RCC 7860 (cell line): ENCODE measurements at places on chromosomes 5 and 9.

- DNase-seq: no peak
Measured at GRCh38 chr5:102660111-102660510, 95.0 kb upstream of the PAM start.

DNA sequence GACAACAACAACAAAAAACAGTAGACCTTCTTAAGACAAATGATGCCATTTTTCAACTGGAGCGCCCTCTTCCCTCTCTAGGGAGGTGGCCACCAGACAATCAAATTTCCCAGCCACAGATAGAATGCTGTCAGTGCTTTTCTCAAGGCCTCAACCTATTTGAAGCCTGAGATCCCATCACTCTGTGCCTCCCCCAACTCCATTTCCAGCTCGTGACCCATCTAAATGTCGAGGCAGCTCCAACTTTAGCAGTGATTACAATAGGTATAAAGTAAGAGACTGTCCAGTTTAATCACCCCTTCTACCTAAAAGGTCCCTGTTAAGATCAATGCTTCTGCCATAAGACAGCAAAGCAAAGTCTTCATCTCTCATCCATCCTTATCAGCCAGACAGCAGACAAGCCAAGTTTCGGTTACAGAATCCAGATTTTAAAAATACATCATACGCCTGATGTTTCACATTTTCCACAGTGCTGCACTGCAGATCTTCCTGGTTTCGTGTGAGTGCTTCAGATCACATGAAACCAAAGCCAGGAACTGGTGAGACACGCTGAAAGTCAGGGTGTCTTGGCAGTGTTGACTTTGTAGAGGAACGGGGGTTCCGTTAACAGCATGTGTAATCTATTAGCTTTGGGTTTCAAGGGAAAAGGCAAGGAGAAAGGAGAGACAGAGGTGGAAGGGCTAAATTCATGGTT, 447.8 kb downstream of the ENC1 start:
- DNase-seq: no peak

DNA sequence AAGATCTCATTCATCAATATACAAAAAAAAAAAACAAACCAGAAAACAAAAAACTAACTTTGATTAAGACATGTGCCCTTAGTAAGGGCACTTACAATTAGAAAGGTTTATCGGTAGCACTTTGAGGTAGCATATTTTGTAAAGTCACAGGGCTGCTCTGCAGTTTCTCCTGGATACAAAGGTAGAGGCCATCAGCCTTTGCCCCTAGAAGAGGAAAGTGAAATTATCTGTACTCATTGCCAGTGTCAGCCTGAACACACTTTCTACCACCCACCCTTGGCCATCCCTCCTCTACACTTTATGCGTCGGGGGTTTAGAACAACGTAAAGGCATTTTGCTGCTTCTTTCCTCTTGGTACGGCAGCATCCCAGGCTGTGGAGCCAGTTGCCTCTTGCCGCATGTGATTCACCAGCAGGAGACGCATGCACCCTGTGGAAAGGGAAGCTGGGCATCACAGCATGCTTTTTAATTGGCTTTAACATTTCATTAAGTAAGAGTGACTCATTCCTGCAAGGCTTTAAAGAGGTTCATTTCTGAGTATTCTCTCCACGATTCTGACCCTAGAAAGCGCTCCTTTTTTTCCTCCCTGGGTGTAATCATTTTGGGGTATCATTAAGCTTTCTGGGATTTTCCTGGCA, 84.6 kb downstream of the CEMIP2 start:
- DNase-seq: no peak

GRCh38 chr5:4196744-4197143, 601.1 kb downstream of the IRX1 start:
- no peak for DNase-seq

DNA sequence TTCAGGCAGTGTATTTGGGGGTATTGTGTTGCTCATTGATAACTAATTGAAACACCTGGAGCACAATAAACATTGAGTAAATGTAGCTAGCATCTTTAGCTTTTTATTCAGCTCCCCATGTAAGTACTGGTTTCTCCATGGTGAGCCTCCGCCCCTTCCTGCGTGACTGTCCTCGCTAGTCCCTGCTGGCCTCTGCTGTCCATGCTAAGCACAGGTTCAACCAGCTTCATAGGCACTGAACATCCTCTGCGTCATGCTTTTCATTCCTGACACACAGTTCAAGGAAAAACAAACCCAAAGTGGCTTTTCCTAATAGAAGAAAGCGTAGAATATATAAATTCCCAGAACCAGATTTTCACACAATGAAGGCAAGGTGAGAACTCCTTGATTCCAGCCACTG, 27.3 kb upstream of the DAP start:
- DNase-seq: no peak

DNA sequence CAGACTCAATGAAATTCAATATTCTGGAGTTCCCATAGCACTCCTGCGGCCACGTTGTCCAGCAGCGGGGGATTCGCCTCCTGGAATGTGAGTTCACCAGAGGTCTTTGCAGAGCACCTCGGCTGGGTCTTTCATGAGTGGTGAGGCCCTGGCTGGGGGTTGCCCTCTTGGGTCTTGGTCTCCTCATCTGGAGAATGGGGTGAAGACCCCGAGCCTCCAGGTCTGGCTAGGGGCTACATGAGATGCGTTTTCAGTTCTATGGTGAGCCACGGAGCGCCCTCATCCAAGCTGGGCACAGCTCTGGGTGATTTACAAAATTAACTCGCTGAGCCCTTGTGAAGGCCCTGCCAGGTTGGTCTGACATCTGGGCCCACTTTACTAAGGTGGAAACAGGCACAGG, 37.5 kb upstream of the RXRA start:
- no peak for DNase-seq

GRCh38 chr9:109482391-109482916, 15.7 kb downstream of the PTPN3 start:
- DNase-seq: peak; percentile 39

GRCh38 chr9:72779614-72780013, 173.2 kb downstream of the ALDH1A1 start:
- no peak for DNase-seq

DNA sequence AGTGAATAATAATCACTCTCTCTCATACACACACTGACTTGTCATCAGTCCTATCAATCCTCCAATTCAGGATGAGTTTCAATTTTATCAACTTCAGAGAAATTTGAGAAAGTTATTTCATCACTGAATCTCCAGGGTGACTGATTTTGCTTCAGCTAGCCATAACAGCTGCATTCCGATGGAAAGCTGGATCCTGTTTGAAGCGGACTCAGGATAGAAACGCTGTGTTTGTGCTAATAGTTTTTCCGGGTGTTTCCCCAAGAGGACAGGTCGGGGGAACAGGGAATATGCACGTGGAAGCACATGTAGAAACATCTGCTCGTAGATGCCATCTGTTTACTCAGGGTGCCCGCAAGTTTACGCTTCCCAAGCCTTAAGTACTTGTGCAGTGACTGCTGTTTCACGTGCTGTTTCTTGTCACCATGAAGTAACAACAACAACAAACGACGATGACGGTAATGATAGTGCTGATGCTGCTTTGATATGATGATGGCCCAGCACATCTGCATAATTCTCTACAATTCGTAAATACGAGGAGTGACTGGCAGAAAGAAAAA, 263.7 kb upstream of the DAPK1 start:
- DNase-seq: no peak

GRCh38 chr5:72151169-72151568, 43.9 kb downstream of the MAP1B start:
- DNase-seq: no peak

GRCh38 chr9:20683351-20684034, 566 bp upstream of the FOCAD start:
- no peak for DNase-seq
